ENCODE measurements at places on chromosomes 12 and 14.

DNA sequence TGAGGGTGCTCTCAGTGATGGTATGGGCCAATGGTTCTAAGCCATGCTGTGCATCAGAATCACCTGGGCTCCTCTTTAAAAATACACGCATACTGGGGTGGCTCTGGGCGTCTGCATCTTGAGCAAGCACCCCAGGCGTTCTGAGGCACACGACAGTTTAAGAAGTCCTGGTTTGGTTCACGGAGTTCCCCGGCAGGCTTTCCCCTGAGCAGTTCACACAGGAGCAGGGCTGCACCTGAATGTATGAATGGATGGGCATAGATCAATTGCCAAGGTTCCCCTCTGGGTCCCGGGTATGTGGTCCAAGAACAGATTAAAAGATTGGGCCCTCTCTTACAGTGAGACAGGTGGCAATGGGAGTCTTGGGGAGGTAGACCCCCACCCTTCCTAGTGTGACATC, 395.3 kb downstream of the DPF3 start:
- DNase-seq = no peak

- no peak for DNase-seq
These were observed 327.3 kb downstream of the ADGRD1 start for GRCh38 chr12:131281016-131281415.

DNA sequence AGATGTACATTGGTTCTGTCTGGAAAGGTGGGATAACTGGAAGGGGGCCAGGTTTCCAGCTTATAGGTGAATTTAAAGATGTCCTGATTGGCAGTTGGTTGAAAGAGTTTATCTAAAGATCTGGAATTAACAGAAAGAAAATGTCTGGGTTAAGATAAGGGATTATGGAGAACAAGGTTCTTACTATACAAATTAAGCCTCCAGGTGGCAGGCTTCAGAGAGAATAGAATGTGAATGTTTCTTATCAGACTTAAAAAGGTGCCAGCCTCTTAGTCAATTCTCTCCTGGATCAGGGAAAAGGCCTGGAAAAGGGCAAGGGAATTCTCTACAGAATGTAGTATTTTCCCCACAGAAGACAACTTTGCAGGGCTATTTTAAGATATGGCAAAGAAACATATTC, 53.1 kb downstream of the CNTN1 start:
- DNase-seq = no peak

- DNase-seq = no peak
These were observed 81.9 kb downstream of the BMP4 start for GRCh38 chr14:53874704-53875103.

- no peak for DNase-seq
These were observed 184.8 kb upstream of the NUDT4 start for GRCh38 chr12:93192878-93193277.

DNA sequence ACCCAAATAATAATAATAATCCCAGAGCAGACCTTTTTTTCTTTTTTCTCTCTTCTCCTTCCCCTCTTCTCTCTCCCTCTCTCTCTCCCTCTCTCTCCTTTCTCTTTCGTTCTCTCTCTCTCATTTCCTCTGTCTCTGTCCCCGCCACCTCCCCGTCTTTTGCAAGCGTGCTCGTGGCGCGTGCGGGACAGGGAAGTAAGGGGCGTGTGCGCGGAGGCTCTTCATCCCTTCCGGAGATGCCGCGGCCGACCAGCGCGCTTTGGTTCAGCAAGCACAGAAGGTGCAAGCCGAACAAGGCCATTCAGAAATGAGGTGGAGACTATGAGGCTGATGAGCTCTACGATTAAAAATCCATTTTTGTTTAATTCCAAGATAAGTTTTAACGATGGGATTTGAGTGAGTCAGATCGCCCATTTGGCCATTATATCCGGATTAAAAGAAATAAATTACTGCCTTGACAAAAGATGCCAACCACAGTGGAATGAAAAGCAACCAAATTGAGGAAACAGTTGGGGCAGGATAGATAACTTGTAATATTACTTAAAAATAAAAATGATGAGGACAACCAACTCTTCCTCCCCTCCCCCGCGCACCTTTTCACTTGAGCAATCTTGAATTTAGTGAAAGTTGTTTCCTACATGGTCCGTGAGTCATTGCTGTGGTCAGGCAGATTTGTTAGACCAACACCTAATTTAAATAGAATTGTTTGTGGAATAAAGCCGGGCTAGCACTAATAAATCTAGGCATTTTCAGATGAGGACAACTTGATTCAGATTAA, 1.2 kb upstream of the AMIGO2 start:
- peak; percentile 58 for DNase-seq

GRCh38 chr14:95964901-95965300, 74.3 kb upstream of the C14orf132 start:
- DNase-seq = no peak

DNA sequence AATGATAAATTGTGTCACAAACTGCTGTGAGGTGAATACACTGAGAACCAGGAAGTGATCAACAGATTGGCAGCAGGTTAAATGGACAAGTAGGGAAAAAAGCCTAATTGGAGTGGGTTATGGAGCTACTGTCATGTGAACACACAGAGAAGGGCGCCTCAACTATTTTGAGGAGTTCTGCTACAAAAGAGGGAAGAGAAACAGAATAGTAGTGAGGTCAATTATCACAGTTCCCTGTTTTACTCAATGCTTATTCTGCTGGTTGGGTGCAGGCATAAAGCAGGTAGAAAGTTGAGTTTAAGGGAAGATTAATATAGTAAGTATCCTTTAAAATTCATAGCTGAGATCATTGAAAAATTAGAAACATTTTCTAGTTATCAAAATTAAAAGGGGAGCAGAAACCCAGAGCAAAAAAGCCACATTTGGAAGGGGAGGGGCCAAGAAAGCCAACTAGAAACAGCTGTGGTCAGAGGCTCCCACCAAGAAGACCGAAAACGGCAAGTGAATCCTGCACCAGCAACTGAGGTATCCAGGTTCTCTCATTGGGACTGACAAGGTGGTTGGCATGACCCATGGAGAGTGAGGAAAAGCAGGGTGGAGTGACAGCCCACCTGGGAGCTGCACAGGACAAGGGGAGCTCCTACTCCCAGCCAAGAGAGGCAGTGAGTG, 105.7 kb downstream of the ZC3H14 start:
- no peak for DNase-seq
